ENCODE measurements at places on chromosomes 2 and 18.
A peak's percentile ranks its signal among the peaks of the same experiment; 100 is the strongest.

DNA sequence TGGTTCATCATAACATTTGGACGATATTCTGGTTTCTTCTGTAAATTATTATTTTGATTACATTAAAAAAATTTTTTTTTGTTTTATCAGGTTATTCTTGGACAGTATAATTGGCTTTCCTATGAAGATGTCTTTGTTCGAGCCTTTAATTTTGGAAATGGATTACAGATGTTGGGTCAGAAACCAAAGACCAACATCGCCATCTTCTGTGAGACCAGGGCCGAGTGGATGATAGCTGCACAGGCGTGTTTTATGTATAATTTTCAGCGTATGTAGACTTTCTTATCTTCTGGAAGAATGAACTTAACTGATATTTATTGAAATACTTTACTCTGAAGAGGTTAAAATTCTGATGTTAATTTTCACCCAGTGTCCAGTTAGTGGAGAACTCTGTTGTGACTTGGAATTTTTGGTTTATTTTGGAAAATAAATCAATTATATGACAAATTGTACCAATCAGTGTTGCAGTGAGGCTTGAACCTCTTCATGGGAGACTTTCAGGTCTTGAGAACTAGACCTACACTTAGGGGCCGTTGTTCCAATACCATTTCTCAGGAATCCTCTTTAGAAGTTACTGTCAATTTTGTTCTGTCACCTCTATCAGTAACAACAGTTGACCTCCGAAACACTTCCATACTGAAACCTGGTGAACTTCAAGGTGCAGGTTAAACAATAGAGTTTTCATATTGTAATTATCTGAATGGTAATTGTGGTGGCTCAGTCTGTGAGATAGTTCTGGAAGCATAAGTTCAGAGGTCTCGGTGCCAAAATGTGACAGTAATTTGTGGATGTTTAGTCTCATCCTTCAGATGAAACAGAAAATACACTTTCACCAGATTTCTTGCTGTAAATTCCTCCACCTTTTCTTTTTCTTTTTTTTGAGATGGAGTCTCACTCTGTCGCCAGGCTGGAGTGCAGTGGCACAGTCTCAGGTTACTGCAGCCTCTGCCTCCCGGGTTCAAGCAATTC lies 55.7 kb downstream of the ACSL3 start:
- no peak for DNase-seq

DNA sequence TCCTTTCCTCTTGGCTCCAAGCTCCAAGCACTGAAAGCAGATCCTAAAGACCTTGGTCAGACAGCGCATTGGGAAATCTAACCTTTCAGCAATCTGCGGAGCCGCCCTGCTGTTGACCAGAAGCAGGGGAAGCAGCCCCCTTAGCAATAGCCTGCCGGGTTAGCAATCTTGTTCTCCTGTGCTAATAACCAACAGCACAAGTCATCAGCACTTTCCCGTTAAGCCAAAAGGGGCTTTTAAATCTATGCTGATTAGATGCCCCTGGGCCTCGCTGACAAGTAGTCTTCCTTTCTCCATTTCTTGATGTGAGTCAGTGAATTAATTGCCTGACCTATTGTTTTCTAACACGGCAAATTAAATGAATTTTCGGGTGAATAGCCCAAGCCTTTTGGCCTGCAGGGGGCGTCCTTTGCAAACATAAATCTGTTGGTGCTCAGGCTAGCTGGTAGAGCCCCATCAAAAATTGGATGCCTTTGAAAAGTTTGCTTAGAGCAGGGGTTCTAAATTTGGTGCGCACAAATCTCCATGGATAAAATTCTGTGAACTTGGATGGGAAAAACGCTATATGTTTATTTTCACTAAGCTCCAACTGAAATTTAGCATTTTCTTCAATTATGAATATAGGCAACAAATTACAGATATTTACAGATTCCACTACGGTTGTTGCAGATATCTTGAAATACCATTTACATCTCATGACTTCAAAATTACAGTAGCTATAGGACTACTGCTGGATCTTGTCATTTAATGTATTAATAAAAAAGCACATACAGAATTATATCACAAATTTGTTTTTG lies 24.6 kb downstream of the MAIP1 start:
- DNase-seq, result peak; percentile 58

DNA sequence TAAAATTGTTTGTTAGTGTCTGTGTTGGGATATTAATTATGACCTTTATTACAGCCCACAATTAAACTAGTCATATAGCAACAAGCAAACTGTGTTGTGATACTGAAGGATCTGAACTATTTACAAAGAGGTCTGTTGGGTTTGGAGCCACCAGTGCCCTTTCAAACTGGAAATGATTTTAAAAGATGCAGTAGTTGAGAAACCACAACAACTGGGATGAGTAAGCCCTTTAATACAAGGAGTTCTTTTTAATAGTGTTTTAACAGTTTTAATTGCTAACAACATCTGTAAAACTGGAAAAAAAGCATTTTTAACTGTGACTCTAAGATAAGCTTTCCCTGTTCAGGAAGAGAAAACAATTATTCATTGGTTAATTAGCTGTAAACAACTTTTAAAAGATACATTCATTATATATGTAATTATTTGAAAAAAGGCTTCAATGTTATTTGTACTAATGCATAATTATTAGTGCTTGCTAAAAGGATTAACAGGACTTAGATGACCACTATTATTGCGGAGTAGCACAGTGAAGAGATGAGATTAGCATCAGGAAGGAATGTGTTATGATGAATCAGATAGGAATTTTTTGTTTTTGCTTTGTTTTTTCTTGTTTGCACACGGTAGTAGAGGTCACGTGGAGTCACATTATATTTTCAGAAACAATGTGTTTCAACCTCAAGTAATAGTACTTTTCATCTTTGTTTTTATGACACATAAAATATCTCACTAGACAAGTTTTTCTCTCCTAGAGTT lies 392.7 kb upstream of the FANCL start:
- DNase-seq, result no peak

- DNase-seq, result no peak
Observed at GRCh38 chr2:173101687-173102086, 26.0 kb downstream of the MAP3K20 start.

DNA sequence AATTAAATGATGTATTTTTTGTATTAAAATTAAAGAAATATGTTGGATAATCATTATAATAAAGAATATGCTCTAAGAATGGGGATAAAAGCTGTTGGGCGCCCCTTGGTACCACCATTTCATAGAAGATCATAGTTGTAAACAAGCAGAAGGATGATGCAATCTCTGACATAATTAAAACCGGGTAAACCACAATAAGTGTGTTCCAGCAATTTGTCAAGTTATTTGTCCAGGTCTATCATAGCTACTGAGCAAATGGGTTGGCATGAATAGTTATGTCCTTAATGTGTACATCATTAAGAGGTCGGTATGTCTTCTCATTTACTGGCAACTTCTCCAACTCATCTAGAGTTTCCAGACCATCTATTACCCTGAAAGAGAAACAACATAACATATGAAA lies 6.7 kb upstream of the CLK1 start:
- DNase-seq, result no peak
